ENCODE measurements at places on chromosomes 4 and X.

GRCh38 chrX:135974279-135974856, 580 bp upstream of the MMGT1 start:
- peak; percentile 82 for DNase-seq

GRCh38 chr4:17809667-17810066, 890 bp downstream of the DCAF16 start:
- no peak for DNase-seq

DNA sequence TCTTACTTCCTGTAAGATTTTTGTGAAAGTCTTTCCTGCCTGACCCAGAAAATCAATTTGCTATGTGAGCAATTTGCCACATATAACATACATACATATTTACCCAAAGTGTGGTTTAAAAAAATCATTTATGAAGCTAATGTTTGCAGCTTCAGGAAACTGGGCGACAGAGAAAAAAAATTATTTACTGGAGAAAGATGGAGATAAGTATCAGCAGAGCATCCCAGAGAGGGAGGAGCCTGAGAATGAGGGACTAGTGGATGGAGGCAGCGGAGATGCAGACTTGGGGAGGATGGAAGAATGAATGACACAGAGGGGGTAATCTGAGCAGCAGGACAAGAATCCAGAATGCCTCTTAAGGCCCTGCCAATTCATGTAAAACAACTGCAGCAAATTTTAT, 975 bp upstream of the GYPA start:
- DNase-seq, result no peak

DNA sequence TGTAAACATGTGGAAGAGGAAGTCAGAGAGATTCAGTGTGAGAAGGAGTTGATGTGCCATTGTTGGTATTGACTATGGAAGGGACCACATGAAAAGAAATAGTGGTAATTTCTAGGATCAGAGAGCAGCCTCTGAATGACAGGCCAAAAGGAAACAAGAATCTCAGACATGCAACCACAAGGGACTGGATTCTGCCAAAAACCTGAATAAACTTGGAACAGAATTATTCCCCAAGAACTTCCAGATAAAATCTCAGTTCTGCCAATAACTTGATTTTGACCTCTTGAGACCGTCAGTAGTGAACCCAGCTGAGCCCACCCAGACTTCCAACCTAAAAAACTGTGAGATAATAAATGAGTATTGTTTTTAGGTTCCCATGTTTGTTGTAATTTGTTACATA, 653.6 kb upstream of the NR3C2 start:
- DNase-seq, result no peak

- DNase-seq, result no peak
These were observed 83.8 kb upstream of the STOX2 start for GRCh38 chr4:183821076-183821853.

- DNase-seq, result peak; percentile 57
These were observed 171.6 kb downstream of the PCDH10 start for GRCh38 chr4:133320576-133321170.

- DNase-seq, result no peak
These were observed 146.3 kb upstream of the RPS6KA3 start for GRCh38 chrX:20412871-20413486.

DNA sequence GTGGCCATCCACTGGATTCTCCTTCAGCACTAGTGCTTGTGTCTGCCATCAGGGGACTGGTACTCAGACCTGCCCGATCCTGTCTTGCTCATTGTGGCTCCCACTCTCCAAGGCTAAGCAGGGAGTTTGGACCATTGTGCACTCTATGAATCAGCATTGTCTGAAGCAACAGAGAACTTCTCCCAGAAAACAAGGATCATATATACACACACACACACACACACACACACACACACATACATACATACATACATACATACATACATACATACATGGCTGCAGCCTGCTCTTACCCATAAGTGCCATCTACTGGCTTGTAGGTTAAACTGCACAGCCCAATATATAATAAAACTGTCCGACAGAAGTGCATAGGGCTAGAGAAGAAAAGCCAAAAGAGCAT, 345.3 kb upstream of the LCORL start:
- DNase-seq, result no peak

GRCh38 chr4:161525121-161525520, 638.7 kb downstream of the FSTL5 start:
- no peak for DNase-seq

DNA sequence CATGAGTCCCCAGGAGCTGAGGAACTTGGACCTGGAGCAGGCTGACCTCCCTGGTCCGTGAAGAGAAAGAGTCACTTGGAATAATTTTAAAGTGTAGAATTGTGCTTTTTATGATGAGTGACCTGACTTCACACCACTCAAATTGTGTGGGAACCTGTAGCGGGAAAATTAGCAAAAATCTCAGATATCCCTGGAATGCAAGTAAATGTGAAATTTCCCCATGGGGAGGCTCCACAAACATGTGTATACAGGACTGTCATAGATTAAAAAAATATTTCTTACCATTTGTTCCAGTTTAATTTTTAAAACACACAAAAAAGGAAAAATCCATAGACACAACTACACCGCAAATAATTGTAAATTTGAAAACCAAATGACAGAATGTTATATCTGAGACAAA, 1079.6 kb upstream of the PABPC4L start:
- no peak for DNase-seq

All from iPS-NIHi11 (cell line).